Transverse colon (tissue), 4 donors: ENCODE measurements at places on chromosomes 3 and 15. TPM values are rescaled to one million over a fixed set of nuclear protein-coding genes. Genes with fewer than 3 reads are reported as not detected.

- DNase-seq, result no peak
- H3K36me3 ChIP-seq, result no peaks in the 10 kb centered on the region
- H3K4me3 ChIP-seq, result no peak overlapping the region
- no peaks in the 10 kb centered on the region for H3K27me3 ChIP-seq
- no peaks in the 10 kb centered on the region for H3K4me1 ChIP-seq
Measured at GRCh38 chr3:114928989-114929640, 218.0 kb downstream of the ZBTB20 start.

- H3K27me3 ChIP-seq, result no peaks in the 10 kb centered on the region
- no peak for DNase-seq
- no peaks in the 10 kb centered on the region for H3K36me3 ChIP-seq
- no peak overlapping the region for H3K27ac ChIP-seq
Measured at GRCh38 chr3:188827576-188827975, 344.2 kb upstream of the TPRG1 start.

DNA sequence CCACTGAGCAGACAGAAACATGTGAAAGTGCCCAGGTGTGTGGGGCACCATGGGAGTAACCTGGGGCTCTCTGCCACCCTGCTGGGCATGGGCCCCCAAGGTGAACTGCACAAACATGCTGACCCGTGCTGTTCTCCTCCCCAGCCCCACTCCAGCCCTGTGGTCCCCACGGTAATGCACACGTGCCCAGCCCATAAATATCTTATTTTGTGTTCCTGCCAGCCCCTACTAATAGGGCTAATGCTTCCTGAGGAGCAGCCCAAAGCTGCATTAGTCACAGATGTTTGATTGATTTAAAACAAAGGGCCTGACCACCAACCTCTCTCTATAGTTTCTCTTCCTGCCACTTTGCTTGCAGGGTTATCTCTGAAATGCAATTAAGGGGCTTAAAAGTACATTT, 95.4 kb downstream of the ABHD5 start:
- no peaks in the 10 kb centered on the region for H3K27me3 ChIP-seq
- H3K36me3 ChIP-seq, result no peaks in the 10 kb centered on the region

- no peak overlapping the region for H3K4me3 ChIP-seq
- H3K36me3 ChIP-seq, result no peaks in the 10 kb centered on the region
- H3K27me3 ChIP-seq, result no peaks in the 10 kb centered on the region
- DNase-seq, result no peak
Measured at GRCh38 chr3:134516905-134517304, 31.0 kb downstream of the CEP63 start.

The RNU5B-1 gene
- not detected for total RNA-seq

DNA sequence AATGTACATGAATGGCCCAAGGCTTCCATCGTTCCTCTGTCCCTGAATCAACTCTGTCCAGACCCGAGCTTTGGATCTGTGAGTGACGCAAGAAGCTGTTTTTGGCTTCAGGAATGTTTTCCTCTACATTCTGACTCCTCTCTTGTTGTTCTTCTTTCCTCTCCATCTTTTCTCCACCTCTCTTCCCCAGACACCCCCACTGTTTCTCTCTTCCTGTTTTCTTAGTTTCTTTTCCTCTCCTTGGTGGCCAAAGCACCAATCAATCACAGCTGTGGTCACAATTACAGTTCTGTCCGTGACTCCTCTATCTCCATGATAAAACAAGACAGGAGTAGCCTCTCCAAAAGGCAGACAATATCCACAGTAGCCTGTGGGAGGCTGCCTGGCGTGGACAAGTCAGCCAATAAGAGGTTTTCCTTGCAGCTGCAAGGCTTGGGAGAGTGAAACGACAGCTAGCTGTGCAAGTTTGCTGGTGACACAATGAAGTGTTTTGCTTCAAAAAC, 4.9 kb upstream of the TMEM212 start:
- no peaks in the 10 kb centered on the region for H3K4me1 ChIP-seq
- peak overlapping the region; percentile 66 for H3K27ac ChIP-seq
- no peak overlapping the region for H3K4me3 ChIP-seq
- no peaks in the 10 kb centered on the region for H3K27me3 ChIP-seq
- peak; percentile 20 for DNase-seq
- H3K36me3 ChIP-seq, result no peaks in the 10 kb centered on the region

- H3K27me3 ChIP-seq, result no peaks in the 10 kb centered on the region
- no peak for DNase-seq
- no peaks in the 10 kb centered on the region for H3K36me3 ChIP-seq
- no peaks in the 10 kb centered on the region for H3K4me1 ChIP-seq
- no peak overlapping the region for H3K27ac ChIP-seq
Measured at GRCh38 chr3:125087768-125088391, 32.1 kb upstream of the HEG1 start.

The LDHAL6B gene
- total RNA-seq, result not detected

DNA sequence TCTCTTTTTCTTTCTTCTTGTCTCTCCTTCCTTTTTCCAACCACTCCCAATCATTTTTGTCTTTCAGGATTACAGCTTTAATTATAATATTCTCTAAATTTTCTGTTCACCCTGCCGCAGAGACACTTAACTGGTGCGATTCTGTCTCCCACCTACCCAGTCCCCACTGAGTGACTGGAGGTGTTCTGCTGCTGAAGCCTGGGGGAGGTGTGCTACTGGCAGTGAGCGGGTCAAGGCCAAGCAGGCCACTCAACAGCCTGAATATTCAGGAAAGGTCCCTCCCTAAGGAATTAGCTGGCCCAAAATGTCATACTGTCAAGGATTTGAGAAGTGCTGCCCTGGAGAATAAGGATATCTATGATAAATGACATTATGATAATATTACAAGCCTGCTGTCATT, 126.5 kb downstream of the GABRG3 start:
- H3K36me3 ChIP-seq, result no peaks in the 10 kb centered on the region
- H3K27ac ChIP-seq, result no peak overlapping the region
- H3K4me1 ChIP-seq, result no peaks in the 10 kb centered on the region
- no peaks in the 10 kb centered on the region for H3K27me3 ChIP-seq
- H3K4me3 ChIP-seq, result no peak overlapping the region

- no peaks in the 10 kb centered on the region for H3K4me1 ChIP-seq
- no peaks in the 10 kb centered on the region for H3K36me3 ChIP-seq
- no peak overlapping the region for H3K4me3 ChIP-seq
- no peak for DNase-seq
- H3K27me3 ChIP-seq, result no peaks in the 10 kb centered on the region
Measured at GRCh38 chr3:160919942-160920341, 163.9 kb downstream of the PPM1L start.

The KLF15 gene
- total RNA-seq, result 4.0 TPM

GRCh38 chr3:57981483-57982087, 26.6 kb upstream of the FLNB start:
- no peaks in the 10 kb centered on the region for H3K36me3 ChIP-seq
- DNase-seq, result no peak
- H3K27me3 ChIP-seq, result no peaks in the 10 kb centered on the region
- H3K4me3 ChIP-seq, result no peak overlapping the region
- peaks cover 64% of the 10 kb centered on the region for H3K4me1 ChIP-seq

DNA sequence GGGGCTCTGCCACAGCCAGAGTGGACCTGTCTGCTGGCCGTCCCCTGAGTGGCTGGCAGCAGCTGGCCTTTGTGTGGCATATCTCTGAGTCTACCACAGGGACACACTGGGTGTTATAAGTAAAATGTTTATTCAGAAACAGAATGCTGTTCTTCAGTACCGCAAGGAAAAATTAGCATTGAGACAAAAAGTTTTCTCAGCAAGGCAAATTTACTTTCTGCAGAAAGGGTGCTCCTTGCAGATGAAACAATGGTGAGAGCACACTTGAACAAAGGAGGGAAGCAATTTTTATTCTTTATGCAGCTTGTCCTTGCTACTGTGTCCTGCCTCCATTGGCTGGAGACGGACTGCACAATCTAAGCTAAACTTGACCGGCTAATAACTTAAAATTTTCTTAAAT, 4.0 kb downstream of the TMEM89 start:
- H3K4me1 ChIP-seq, result peaks cover 8% of the 10 kb centered on the region
- DNase-seq, result no peak
- no peak overlapping the region for H3K4me3 ChIP-seq
- H3K27ac ChIP-seq, result peak overlapping the region; percentile 69
- H3K36me3 ChIP-seq, result no peaks in the 10 kb centered on the region

DNA sequence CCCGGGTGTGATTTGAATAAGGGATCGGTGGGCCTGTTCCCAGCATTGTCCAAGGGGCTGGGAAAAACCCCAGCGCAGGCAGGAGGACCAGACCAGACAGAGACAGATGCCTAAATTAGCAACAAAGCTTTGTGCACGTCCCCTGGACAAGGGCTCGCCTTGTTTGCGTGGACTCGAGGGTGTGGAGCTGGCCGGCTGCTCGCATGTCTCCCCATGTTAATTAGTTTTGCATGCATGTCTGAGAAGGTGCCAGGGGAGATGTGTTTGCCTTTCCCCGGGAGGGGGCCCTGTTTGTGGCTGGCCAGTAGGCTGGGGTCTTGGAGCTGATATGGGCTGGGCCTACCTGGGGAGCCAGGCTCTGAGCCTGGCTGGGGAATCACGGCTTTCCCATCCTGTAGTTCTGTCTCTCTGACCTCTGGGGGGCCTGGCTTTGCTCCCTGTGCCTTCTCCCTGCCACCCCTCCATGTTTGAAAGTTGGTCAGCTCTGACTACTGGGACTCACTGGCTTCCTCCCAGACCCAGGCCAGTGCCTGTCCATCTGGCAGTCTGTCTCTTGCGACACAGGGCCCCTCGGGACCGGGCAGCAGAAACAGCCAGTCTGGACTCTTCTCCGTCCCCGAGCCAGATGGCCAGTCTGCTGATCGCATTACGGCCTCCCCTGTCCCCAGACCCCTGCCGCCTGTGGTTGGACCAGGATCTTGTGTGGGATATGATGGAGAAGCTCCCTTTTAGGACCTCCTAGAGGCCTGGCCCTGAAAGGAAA, 55.4 kb upstream of the POLG start:
- peaks cover 31% of the 10 kb centered on the region for H3K27me3 ChIP-seq
- DNase-seq, result no peak
- H3K36me3 ChIP-seq, result no peaks in the 10 kb centered on the region
- no peak overlapping the region for H3K27ac ChIP-seq
- no peak overlapping the region for H3K4me3 ChIP-seq
- H3K4me1 ChIP-seq, result no peaks in the 10 kb centered on the region

The P3H2 gene
- 69.6 TPM for total RNA-seq

The PLSCR1 gene
- 101 TPM for total RNA-seq

DNA sequence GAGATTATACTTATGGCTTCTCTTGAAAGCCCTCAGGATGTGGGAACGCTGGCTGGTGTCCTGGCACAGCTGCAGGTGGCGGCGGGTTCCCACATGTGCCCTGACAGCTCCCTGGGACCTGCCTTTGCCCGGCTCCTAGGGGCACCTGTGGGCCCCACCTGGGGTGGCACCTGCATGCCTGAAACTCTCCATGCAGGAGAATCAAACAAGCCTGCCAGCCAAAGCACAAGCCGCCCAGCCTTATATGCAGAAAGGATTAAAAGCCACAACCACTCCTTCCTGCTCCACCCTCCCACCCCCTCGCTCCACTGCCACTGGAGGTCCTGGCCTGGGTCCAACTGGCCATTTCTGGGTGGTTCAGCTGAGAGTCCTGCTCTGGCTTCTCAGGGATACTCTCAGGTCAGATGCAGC, 18.1 kb downstream of the TRPM1 start:
- no peak overlapping the region for H3K4me3 ChIP-seq
- no peaks in the 10 kb centered on the region for H3K36me3 ChIP-seq
- no peaks in the 10 kb centered on the region for H3K27me3 ChIP-seq
- H3K27ac ChIP-seq, result no peak overlapping the region

DNA sequence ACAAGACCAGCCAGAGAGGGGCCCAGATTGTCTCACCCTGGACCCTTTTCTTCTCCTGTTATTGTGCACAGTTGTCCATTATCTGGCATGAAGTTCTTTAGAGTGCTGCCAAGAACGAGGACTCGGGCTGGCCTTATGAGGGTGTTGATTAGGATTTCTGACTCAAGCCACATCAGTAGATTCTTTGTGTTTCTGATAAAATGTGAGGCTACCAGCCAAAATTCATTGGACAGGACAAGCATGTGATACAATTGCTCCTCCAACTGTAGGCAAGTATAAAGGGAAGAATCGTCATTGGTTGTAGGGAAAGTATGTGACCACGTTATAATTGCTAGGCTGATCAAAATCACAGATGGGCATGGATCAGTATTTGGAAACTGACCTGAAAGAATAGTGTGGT, 99.2 kb upstream of the TMC3 start:
- DNase-seq, result no peak
- no peaks in the 10 kb centered on the region for H3K27me3 ChIP-seq
- no peaks in the 10 kb centered on the region for H3K36me3 ChIP-seq
- H3K4me1 ChIP-seq, result no peaks in the 10 kb centered on the region
- no peak overlapping the region for H3K27ac ChIP-seq
- H3K4me3 ChIP-seq, result no peak overlapping the region

DNA sequence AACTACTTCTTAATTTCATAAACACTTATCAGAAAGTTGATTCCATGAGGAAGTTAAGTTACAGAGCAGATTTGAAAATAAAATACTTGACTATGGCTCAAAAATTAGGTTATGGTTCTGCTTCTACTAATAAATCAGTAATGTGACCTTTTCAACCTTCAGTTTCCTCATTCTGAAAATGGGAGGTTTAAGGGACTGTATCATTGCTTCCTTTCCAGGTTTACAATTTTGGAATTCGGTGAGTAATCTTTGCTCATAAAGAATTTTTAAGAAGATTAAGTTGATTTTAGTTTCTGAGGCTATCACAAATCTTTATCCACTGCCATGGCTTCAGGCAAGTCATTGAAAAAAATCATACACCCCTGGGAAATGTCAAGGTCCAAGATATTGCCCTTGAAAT, 1061.2 kb downstream of the DIPK2A start:
- no peak overlapping the region for H3K27ac ChIP-seq
- DNase-seq, result no peak
- no peaks in the 10 kb centered on the region for H3K4me1 ChIP-seq
- H3K27me3 ChIP-seq, result no peaks in the 10 kb centered on the region
- no peak overlapping the region for H3K4me3 ChIP-seq

The IFT122 gene
- 77.6 TPM for total RNA-seq

The GABRB3 gene
- 0.48 TPM for total RNA-seq

DNA sequence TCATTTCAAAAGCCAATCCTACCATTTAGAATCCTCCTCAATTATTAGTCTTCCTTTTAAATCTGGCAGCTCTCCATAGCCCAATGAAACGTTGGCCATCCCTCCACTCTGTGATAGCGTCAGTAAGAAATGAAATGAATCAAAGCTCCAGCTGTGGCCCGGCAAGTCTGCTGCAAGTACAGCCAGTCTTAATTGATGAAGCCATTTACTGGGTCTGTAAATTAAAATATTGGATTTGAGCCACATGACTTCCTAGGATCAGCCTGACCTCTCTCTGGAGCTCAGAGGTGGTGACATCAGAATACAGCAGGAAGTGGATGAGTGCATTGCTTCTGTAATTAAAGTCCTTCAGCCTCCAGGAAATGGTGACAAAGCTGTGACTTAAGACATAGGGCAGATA, 347.0 kb upstream of the LMCD1 start:
- H3K27me3 ChIP-seq, result no peaks in the 10 kb centered on the region
- no peak overlapping the region for H3K27ac ChIP-seq
- no peak for DNase-seq
- H3K4me1 ChIP-seq, result no peaks in the 10 kb centered on the region
- H3K36me3 ChIP-seq, result no peaks in the 10 kb centered on the region

The LRTM1 gene
- total RNA-seq, result not detected
